Activated CD8-positive, alpha-beta memory T cell treated with anti-CD3 and anti-CD28 coated beads, Interleukin-2, amount 50 U/mL, for 48 hours (primary cell): ENCODE measurements at places on chromosomes 6 and 20.

DNA sequence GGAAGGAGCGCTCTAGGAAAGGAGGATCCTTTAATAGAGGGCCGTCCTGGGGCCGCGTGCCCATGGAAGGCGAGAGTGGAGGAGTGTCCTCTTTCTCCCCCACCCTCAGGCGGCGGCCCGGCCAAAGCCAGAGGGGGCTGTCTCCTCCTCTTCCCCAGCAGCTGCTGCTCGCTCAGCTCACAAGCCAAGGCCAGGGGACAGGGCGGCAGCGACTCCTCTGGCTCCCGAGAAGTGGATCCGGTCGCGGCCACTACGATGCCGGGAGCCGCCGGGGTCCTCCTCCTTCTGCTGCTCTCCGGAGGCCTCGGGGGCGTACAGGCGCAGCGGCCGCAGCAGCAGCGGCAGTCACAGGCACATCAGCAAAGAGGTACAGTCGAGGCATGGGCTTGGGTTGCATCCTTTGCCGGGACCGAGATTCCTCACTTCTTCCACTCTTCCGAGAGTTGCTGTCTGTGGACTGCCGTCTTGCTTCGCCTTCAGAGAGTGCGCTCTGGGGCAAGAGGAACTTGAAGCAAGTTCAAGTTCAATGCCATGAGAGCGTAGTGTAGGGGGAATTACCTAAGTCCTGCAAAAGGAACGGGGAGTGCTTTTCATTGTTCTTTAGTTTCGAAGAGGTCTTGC, at the start of gene LAMA2:
TSS of gene LAMA2 (plus strand) at position 148 of the 621 bp plus-strand sequence. CDS start at position 256, 108 bp downstream.
- peak; percentile 53 for DNase-seq

GRCh38 chr20:49635166-49635565, 67.2 kb upstream of the PTGIS start:
- DNase-seq = no peak

- DNase-seq = no peak
Observed at GRCh38 chr20:37687478-37687805, 6.4 kb upstream of the CTNNBL1 start.

- no peak for DNase-seq
Observed at GRCh38 chr6:54493138-54493537, 184.9 kb downstream of the TINAG start.

DNA sequence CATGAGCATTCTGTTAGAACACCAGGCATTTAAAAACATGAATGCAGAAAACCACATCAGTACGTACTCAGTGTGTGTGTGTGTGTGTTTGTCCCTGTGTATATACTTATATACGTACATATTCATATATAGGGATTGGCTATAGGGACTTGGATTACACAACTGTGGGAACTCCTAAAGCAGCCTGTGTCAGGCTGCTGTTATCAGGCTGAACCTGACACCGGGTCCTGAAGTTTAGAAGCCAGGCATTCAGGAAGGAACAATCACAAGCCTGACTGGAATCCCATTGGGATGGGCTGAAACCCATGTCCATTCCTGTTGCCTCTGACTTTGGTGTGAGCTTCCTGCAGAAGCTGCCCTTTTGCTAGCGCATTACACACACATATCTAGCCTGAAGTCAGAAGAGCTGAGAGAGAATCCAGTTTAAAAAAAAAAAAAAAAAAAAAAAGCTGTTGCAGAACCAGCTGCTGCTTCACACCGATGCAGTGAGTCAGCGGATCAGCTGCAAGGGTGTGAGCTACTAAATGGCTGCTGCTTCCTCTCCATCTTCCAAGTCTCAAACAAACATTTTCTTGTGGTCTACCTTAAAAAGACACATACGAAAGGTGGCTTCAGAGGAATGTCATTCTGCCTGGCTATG, 348.1 kb downstream of the THBS2 start:
- DNase-seq = no peak

- DNase-seq = no peak
Observed at GRCh38 chr6:241336-241865, 50.9 kb upstream of the DUSP22 start.

GRCh38 chr20:53786071-53786444, 192.4 kb upstream of the ZNF217 start:
- DNase-seq = no peak

DNA sequence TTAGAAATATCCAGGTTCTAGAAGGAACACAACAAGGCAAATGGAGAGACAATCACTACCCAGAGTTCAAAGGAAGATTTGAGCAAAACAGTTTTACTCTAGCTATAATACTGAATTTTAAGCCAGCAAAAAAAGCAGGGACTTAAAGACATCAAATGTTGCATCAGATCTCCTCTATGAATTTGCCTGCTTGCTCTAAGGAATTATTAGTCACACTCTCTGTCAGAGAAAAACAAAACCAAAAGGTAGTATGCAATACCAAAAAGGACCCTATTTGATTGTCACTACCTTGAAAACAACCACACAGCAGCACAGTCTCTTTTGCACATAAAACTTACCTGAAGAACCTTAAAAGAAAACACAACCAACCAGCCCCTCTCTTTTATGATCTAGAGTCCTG, 46.3 kb downstream of the BTBD9 start:
- no peak for DNase-seq

- DNase-seq = peak; percentile 85
Observed at GRCh38 chr6:137927777-137928218, 60.7 kb downstream of the TNFAIP3 start.
